Activated T-cell treated with anti-CD3 and anti-CD28 coated beads, Interleukin-2, amount 50 U/mL, for 72 hours (primary cell): ENCODE measurements at places on chromosomes 1 and 21. TPM values are rescaled to one million over a fixed set of nuclear protein-coding genes. Genes with fewer than 3 reads are reported as not detected.

GRCh38 chr1:241899210-241899609, 51.2 kb downstream of the EXO1 start:
- DNase-seq, result no peak
- H3K27me3 ChIP-seq, result no peaks in the 10 kb centered on the region
- no peaks in the 10 kb centered on the region for H3K36me3 ChIP-seq
- H3K4me3 ChIP-seq, result no peak overlapping the region

GRCh38 chr1:10980094-10980577, 32.3 kb upstream of the TARDBP start:
- H3K27me3 ChIP-seq, result peaks cover 28% of the 10 kb centered on the region
- no peaks in the 10 kb centered on the region for H3K36me3 ChIP-seq
- no peak for DNase-seq
- no peak overlapping the region for H3K27ac ChIP-seq

- H3K27ac ChIP-seq, result no peak overlapping the region
- H3K36me3 ChIP-seq, result peaks cover 2% of the 10 kb centered on the region
- DNase-seq, result no peak
- no peak overlapping the region for H3K4me3 ChIP-seq
- peaks cover 6% of the 10 kb centered on the region for H3K27me3 ChIP-seq
- H3K4me1 ChIP-seq, result peaks cover 27% of the 10 kb centered on the region
Observed at GRCh38 chr1:207404849-207405525, 49.1 kb upstream of the CR2 start.

SPRR2B gene
- not detected for total RNA-seq

HPCA gene
- 0.36 TPM for total RNA-seq
